ENCODE measurements at places on chromosomes 5 and 9.

GRCh38 chr9:134286471-134287245 is 39.6 kb upstream of the RXRA start:
- no peak for DNase-seq

DNA sequence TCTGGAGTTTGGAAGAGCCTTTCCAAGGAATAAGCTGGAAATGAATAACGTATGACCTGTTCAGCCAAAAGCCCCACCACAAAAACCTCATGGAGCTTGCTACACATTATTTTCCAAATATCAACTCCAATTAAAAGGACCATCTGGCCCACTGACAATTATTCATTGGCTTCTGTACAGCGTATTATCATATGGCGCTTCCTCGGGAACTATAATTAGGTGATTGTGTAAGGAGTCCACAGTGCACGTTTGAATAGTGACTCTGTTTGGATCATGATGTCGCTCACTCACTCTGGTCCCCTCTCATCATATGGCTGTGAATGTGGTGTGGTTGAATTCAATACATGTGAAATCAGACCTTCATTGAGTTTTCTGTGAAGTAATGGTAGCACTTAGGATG is 52.1 kb downstream of the GDNF start:
- no peak for DNase-seq

DNA sequence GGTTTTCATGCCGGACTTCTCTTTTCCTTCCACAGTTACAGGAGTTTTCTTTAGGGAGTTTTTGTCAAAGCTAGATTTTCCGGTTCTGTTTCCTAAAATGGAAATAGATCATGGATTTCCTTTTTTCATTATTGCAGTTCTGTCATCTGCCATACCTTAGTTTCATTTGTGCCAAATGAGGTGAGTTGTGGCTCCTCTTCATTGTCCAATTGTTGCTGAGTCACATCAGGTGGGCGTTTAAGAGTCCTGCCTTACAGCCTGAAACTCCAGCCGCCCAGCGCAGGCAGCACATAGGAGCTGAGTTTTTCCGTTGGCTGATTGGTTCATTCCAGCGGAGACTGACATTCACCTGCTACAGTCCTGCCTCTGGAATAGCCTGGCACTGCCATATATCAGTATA is 14.1 kb downstream of the SLC25A25 start:
- no peak for DNase-seq

- no peak for DNase-seq
These were observed 76.6 kb downstream of the CD180 start for GRCh38 chr5:67120032-67120431.

DNA sequence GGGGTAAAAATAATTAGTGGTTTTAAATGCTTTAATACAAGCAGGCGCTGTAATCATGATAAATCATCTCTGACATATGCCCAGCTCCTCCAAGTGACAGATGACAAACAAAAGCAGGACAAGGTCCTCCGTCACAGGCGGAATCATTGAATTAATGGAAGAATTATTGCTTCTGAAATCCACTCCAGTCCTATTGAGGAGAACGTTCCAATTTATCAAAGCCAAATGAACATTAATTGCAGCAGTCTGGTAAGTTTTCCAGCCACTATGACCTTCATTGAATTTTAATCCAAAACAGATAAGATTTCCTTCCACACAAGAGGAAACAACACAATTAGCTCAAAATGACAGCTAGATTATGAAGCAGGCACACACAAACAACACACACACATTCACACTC is 136.8 kb downstream of the ASTN2 start:
- no peak for DNase-seq

DNA sequence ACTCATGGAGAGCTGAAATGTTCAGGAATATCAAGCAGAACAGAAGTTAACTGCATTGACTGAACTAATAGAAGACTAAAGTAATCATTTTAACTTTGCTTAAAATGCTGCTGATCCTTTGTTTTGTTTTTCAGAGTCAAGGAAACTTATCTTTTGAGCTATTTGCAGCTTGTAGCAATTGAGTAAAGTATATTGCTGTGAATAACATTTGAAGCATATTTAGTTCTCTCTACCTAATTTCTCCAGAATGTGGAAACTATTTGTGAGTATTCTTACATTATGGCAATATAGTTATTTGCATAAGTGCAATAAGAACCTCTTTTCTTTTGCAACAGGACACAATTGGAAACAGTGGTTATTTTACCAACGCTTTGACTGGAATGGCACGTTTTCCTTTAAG is 5.3 kb upstream of the SOX30 start:
- no peak for DNase-seq

DNA sequence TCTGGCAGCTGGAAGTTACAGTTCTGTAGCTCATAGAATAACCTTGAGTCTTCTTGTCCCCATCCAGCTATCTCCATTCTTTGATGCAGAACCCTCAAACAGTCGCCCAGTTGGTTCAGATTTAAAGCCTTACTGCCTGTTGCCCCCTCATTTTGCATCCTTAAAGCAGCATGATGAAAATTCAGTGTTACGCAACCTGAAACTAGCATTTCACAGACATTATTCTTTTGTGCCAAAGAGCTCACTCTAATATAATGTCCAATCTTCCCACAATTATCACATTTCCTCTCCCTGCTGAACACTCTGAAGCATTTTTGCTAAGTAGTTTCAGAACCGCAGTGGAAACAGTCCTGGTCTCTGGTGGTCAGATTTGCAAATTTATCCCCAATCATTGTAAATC is 318.0 kb downstream of the PSAT1 start:
- no peak for DNase-seq

DNA sequence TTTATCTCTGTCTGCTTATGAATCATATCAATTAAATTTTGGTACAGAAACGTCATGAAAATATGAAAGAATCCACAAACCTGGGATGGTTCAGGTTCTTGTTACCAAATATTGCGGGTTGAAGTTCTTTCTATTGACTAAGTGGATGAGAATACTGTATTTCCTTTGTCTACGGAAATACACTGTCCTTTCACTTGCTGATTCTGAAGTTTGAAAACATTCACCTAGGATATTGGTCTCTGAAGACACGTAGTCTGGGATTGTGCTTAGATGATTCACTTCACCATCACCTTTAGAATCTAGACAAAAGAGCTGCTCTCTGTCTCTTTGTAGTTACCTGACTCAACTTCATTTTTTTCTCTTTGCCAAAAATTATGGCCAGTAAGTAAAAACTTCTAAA is 222.4 kb downstream of the FBN2 start:
- no peak for DNase-seq

GRCh38 chr5:74529101-74529500 is 111.4 kb downstream of the ENC1 start:
- DNase-seq = no peak

DNA sequence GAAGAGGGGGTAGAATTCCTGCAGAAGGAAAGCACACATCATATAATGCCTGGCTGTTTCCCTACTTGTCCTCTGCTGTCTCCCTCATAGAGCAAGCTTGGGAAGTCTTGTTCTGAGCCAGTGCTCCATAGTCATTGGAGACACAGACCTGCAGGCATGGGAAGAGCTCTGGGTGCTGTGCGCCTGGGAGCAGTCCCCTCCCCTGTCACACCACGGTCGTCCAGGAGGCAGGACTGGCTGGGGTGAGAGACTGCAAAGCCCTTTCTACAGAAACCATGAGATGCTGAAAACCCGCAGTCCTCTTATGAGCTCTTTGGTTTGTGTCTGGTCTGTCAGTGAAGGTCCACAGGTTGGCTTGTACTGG is 64.6 kb downstream of the GPR21 start:
- DNase-seq = no peak

- DNase-seq = no peak
These were observed 40.5 kb downstream of the CDO1 start for GRCh38 chr5:115775999-115776398.

DNA sequence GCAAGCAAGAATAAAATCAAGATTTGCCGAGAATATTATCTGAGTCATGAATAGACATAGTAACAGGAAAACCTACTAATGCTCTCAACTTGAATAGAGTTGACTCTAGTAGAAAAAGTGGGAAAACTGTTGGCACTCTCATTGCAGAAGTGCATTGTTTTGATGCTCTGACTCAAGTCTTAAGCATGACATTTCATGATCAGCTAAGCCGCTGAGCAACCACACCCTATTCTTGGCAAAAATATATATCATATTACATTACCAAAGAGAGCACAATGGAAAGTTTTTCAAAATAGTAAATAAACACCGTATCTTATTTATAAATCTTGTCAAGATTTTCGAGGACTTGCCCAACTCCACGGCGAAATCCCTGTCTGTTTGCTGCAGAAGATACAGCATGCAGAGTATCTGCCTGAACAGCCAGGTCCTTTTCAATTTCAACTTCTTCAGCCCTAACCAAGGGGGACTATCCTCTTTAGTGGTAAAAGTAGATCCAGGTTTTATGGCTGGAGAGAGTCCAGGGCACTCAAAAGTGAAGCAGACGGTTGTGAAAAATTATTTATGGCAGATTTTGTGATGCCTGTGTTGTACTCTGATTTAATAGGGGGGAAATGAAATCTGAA is 13.9 kb upstream of the ADAMTSL1 start:
- DNase-seq = no peak

DNA sequence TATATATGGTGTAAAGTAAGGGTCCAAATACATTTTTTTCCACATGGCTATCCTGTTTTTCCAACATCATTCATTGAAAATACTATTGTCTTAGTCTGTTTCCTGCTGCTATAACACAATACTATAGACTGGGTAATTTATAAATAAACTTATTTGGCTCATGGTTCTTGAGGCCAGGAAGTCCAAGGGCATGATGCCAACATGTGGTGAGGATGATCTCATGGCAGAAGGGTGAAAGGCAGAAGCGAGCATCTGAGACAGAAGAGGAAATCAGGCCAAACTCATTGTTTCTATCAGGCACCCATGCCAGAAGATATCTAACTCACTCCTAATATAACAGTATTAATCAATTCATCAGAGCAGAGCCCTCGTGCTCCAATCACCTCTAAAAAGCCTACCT is 42.6 kb downstream of the ANKRD55 start:
- DNase-seq = no peak

DNA sequence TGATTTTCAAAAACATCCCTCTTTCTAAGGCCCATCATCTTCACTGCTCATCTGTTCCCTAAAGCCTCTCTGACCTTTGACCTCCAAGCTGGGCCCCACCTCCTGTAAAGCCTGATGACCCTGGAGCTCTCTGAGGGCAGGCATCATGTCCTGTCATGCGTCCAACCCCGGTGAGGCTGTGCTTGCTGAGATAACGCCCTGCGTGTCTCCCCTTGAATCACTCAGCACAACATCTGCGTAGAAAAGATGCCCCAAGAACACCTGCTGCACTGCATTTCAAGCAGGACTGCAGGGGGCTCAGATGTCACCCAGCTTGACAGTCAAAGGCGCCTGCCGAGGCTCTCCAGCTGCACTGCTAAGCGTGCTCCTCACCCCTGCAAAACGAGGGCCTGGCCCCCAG is 78.0 kb downstream of the OTULIN start:
- DNase-seq = no peak

DNA sequence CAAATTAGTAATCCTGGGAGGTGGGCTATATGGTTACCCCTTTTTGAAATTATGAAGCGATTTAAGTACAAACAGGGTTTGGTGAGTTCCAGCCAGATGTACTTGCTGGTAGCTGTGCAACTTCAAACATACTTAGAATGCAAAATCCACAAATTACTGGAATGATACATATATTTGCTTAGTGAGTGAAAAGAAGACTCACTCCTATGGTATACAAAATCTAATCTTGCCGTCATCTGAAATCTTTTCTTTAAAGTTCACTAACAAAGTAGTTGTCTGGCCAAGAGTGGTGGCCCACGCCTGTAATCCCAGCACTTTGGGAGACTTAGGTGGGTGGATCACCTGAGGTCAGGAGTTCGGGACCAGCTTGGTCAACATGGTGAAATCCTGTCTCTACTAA is 64.9 kb upstream of the TJP2 start:
- DNase-seq = no peak

- no peak for DNase-seq
These were observed 167.7 kb downstream of the RGS3 start for GRCh38 chr9:113631137-113631765.

DNA sequence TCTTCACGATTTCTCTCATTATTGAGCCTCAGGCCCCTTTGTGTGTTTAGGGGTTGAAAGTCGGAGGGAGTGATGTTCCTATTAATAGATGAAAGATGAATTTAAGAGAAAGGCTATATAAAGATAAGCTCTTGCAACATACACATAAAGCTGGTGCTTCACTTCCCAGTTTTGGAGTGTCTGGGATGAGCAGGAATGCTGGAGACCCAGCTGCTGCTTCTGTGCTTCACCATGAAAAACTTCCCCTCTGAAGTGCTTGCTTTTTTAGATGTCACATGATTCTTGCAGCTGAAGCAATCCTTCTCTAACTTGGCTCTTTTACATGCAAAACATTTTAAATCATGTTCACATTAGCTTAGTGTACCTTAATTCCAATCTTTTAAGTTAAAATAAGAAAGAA is 19.7 kb upstream of the SNCAIP start:
- DNase-seq = no peak

GRCh38 chr5:22079566-22079965 is 773.6 kb downstream of the CDH12 start:
- no peak for DNase-seq

DNA sequence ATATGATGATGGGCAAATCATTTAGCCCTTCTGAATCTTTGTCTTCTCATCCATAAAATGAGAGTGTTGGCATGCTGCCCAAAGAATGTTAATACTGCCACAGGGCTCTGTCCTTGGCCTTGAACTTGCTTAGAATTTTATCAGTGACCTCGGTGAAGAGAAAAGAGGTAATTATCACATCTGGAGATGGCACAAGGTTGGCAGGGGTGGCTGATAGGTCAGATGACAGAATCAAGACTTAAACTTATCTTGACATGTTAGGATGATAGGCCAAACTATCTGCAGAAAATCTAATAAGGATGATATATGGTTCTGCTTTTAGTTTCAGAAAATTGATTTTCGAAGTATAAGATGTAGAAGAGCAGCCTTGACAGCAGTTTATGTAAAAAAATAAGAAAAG is 599.1 kb upstream of the CLINT1 start:
- DNase-seq = no peak

- DNase-seq = no peak
These were observed 186.3 kb upstream of the TUSC1 start for GRCh38 chr9:25864509-25864908.

DNA sequence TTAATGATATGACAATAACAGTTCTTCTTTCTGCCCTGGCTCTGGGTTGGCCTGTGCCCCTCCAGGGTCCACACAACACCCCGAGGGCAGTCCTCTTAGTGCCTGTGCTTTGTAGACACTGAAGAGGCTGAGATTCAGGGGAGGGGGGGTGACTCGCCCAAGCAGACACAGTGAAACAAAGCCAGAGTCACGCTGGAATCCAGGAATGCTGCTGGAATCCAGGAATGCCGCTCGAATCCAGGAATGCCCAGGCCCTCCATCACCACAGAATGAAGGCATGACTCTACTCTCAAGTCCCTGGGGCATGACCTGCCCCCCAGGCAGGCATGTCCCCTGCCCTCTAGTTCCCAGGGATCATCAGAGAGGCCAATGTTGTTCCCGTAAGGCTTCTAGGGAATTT is 73.1 kb downstream of the LRSAM1 start:
- DNase-seq = no peak

GRCh38 chr9:107242073-107243030 is 40.7 kb upstream of the RAD23B start:
- DNase-seq = no peak

Measured in stimulated activated CD8-positive, alpha-beta memory T cell treated with anti-CD3 and anti-CD28 coated beads, Interleukin-4, amount 100 ng/mL, for 1 hour (primary cell).